CD4-positive, alpha-beta T cell treated with Interleukin-1 beta for 1 hour (primary cell): ENCODE measurements at places on chromosomes 7 and 10.

DNA sequence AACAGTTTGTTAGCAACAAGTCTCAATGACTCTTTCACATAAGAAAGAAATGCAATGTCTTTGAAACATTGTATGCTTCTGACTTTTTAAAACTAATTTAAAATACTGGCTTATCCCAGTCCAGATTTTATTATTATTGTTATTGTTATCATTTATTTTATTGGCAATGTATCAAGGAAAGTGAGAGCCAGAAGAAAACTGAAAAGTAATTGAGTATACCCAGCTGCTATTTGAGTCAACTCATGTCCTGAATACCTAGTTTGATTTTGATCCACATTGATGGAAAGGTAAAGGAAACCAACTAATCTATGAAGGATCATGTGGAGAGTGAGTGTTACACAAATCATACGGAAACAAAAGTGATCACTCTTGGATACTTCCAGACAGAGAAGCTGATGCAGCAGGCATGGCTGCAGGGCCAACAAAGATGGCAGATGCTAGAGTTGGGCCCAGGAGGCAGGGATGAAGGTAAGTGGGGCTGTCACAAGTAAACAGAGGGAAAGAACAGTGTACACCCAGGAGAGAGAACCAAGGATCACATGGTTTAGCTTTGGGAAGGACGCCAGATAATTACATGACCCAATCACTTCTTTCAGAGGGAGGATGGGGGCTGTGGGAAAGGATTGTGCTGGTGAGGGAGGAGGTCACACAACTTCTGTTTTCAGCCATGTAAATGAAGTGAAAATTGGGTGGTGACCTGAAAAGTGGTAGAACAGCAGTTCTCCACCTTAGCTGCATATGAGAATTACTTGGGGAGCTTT lies 179.2 kb upstream of the NAMPT start:
- no peak for DNase-seq

DNA sequence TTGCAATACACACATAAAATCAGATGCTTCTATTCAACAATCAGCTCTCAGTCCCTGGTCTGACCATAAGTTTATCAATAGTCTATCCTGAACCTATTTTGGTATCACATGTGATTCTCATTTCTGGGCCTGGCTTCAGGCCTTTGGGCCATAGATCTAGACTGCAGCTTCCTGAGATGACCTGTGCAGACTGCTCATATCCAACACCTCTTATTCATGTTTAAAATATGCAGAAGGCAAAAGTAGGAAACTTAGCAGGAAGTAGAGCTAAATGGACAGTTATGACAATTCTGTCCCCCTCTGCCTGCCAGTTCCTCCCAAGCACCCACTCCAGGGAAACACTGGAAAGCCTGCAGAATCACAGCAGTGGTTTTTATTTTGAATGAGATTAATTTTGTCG lies 53.3 kb downstream of the C7orf25 start:
- DNase-seq: no peak

DNA sequence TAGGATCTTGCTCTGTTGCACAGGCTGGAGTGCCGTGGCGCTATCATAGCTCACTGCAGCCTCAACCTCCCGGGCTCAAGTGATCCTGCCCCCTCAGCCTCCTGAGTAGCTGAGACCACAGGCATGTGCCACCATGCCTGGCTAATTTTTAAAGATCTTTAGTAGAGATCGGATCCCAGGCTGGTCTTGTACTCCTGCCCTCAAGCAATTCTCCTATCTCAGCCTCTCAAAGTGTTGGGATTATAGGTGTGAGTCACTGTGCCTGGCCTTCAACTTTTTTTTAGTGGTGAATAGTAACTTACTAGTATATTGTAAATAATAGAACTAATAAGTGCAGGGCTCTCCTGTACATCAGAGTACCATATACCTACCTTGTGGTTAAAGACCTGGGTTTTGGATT lies 52.1 kb upstream of the LMTK2 start:
- DNase-seq: no peak

DNA sequence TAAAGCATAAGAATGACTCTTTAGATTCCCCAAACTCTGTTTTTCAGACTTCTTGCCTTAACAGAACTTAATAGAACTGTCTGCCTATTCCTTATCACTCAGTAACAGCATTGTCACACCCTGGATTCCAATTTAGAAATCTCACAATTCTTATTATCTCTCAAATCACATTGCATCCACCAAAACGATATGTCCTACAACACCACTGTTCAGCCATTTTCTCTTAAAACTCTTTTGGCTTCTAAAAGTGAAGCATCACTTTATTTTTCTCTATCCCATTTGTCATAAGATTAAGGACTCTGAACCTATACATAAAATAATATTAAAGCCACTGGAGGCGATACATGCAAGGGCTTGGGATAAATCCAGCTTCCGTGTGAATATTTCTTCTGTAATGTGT lies 1.2 kb upstream of the CPED1 start:
- DNase-seq: no peak

- no peak for DNase-seq
Observed at GRCh38 chr10:125000366-125001312, 58.7 kb downstream of the ZRANB1 start.

DNA sequence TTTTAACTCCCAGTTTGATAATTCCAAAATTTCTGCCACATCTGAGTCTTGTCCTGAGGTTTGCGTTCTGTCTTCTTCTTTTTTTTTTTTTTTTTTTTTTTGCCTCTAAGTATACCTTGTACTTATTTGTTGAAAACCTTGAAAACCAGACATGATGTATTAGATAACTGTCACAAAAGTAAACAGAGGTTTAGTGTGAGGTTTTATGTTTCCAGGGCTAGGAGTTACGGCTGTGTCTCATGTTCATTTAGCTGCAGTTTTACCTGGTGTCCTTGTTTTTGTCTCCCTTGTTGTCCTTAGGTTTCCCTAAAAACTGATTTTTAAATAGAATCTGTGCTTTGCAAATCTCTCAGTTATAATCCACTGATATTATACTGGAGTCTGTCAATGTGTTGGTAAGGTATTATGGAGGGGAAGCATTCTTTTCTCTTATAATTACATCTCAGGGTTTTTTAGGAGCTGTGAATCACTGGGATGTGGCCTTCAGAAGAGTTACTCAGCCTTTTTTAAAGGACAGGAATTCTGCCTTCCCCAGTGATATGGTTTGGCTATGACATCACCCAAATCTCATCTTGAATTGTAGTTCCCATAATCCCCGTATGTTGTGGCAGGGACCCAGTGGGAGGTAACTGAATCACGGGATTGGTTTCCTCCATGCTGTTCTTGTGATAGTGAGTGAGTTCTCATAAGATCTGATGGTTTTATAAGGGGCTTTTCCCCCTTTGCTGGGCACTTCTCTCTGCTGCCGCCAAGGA lies 95.0 kb downstream of the CDCA7L start:
- no peak for DNase-seq

DNA sequence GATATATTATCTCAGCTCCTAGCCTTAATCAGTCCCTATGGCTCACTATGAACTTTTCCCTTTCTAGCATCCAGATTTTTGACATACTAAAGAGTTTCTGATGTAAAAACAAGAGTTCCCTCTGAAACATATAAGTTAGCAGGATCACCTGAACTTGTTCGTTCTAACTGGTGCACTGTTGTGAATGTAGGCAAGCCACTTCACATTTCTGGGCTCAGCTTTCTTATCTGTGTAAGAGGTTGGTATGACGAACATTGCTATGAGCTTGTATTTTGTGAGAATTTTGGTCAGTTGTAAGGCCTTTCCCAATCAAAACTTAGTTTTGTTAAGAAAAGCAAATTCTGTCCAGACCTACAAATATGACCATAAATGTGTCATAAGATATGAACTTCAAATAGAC lies 46.1 kb downstream of the MAGI2 start:
- DNase-seq: no peak

DNA sequence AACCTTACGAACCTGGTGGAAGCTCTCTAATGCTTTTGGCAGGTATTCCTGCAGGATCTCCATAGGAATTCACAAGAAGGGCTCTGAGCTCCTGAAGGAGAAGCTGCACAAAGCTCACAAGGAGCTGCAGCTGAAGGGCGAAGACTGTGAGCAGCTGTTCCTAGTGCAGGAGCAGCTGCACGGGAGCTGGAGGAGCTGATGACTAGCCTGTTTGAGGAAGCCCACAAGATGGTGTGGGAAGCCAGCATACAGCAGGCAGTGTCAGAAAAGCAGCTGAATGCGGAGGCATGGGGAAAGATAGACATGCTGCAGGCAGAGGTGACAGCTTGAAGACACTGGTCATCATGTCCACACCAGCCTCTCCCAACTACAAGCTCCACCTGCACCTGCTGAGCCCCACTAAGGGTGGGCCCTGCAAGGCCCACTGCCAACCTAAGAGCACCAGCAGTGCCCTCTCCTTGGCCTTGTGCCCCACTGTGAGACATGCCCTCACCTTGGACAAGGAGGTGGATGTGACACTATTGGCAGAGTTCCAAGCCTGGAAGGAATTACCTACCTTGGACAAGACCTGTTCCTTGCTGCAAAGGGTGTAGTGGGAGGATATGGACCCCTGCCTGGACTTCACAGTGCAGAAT lies 250.6 kb downstream of the BBS9 start:
- no peak for DNase-seq

- no peak for DNase-seq
Observed at GRCh38 chr10:131852176-131852822, 48.5 kb upstream of the PPP2R2D start.

- DNase-seq: no peak
Observed at GRCh38 chr10:71187600-71187999, 24.8 kb upstream of the UNC5B start.

DNA sequence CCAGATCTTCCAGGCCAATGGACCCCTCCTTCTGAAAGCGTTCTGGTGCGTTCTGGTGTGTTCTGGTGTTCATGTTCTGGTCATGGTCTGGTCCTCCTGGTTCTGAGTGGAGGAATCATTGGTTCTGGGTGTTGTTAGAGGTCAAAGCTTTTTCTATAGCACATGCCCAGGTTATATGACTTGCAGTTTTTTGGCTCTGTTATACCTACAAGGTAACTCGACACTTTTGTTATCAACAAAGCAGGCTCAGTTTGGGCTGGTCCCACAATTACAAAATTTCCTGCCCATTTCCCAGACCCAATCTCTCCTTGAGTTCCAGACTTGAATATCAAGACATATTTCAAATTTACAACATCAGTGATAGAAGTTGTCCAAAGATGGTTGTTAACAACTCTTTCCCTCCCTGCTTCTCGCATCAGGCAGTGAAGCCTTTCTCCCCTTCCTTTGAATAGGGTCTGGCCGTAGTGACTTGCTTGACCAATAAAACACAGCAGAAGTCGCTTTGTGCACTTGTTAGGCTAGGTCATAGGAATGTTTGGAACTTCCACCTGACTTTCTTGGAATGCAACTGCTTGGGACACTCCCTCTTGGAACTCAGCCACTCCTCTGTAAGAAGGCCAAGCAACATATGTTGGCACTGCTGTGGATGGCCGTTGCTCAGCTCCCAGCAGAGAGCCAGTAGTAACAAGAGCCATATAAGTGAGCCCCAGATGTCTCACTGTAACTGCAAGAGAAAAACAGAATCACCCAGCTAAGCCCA lies 83.1 kb upstream of the STEAP1B start:
- DNase-seq: no peak

GRCh38 chr7:105808703-105809590 lies 67.5 kb downstream of the ATXN7L1 start:
- peak; percentile 73 for DNase-seq

GRCh38 chr7:140269004-140269638 lies 92.3 kb upstream of the KDM7A start:
- DNase-seq: no peak

DNA sequence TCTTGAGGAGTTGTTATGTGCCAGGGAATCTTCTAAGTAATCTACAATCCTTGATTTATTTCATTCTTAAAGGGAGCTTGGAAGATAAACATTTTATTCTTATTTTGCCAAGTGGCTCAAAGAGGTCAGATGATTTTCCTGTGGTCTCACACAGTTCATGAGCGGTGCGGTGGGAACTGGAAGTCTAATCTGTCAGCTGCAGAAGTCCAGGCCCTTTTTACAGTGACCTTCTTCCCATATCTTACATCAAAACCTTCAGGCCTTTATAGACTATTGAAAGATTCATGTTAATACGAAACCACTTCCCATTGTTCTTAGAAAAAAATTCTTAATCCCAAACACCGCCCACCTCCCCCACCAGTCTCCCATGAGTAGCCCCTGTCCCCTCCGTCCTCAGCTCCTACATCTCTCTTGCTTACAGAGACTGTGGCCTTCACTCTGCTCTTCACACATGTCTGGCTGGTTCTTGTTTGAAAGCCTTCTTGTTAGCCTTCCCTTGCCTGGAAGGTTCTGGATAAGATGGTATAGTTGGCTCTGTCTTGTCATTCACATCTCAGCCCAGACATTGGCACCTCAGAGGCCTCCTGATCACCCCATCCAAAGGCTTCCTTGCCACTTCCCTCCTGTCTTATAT lies 61.5 kb downstream of the ITGA8 start:
- no peak for DNase-seq

- DNase-seq: no peak
Observed at GRCh38 chr10:131556897-131557495, 245.5 kb upstream of the TCERG1L start.

DNA sequence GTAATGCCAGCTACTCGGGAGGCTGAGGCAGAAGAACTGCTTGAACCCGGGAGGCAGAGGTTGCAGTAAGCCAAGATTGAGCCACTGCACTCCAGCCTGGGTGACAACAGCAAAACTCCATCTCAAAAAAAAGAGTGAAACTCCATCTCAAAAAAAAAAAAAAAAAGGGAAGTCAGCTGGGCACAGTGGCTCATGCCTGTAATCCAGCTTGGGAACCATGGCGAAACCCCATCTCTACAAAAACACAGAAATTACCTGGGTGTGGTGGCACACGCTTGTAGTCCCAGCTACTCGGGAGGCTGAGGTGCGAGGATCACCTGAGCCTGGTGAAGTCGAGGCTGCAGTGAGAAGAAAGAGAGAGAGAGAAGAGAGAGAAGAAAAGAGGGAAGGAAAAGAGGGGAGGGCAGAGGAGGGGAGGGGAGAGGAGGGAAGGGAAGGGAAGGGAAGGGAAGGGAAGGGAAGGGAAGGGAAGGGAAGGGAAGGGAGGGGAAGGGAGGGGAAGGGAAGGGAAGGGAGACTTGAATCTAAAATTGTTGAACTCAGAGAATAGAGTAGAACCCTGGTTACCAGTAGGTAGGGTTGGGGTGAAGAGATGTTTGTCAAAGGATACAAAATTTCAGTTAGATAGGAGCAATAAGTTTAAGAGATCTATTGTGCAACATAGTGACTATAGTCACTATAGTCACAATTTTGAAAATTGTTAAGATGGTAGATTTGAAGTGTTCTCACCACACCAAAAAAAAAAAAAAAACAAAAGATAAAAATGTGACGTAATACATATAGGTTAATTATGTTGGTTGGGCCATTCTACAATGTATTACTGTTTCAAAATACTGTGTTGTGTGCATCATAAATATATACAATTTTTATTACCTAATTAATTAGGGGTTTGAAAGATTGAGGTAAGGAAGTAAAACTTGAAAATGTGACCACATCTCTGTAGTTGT lies 2.5 kb downstream of the SLC16A9 start:
- no peak for DNase-seq

- DNase-seq: no peak
Observed at GRCh38 chr7:15750727-15751126, 64.2 kb upstream of the MEOX2 start.

- DNase-seq: no peak
Observed at GRCh38 chr10:12340937-12341336, 8.4 kb upstream of the CAMK1D start.
